Activated T-cell treated with anti-CD3 and anti-CD28 coated beads for 24 hours (primary cell): ENCODE measurements at places on chromosomes 12 and 14.

DNA sequence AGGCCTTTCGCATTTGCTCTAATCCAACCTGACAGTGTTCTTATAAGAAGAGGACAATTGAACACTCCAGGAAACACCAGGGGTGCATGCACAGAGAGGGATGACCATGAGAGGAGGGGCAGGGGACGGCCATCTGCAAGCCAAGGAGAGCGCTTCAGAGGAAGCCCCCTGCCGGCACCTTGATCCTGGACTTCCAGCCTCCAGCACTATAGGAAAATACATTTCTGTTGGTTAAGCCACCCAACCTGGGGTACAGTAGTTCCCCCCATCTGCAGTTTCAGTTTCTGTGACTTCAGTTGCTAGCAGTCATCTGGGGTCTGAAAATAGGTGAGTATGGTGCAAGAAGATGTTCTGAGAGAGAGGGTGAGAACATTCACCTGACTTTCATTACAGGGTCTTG lies 64.7 kb downstream of the CLMN start:
- no peak for DNase-seq

DNA sequence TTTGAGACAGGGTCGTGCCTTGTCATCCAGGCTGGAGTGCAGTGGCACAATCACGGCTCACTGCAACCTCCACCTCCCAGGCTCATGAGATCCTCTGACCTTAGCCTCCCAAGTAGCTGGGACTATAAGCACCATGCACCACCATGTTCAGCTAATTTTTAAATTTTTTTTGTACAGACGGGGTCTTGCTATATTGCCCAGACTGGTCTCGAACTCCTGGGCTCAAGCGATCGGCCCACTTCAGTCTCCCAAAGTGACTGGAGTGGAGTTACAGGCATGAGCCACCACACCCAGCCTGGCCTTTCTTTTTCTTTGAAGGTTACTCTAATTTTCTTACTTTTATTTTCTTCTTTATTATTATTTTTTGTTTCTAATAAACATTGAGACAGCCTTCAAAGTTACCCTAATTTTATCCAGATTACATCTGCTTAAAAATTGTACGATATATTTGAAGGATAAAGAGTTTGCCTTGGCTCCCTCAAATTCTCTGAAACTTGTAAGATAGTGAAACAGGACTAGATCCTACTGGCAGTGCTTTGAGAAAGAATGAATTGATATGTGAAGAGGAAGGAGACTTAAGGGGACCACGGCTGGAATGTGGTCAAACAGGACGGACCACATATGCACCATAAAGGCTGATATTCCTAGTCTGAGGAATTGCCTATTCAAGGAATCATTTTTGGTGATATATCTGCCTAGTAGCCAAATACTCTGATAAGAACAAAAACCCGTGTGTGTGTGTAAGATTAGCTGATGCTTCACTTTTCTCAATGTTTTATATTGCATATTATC lies 14.1 kb upstream of the SINHCAF start:
- no peak for DNase-seq

GRCh38 chr12:117970334-117970733 lies 1.5 kb upstream of the KSR2 start:
- DNase-seq = no peak

DNA sequence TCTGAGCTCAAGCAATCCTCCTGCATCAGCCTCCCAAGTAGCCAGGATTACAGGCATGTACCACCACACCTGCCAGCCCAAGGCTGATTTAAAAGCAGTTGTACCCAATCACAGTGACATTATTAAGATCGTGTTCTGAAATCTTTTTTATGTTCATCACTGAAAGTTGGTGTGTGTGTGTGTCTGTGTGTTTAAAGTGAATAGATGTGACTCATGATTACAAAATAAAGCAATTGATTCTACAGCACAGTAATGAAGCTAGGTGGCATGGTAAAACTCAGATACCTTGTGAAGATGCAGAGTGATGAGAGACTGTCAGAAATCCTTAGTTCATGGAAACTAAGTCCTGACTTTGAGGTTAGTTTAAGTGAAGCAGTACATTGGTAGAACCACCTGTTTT lies 74.2 kb upstream of the ATP2B1 start:
- no peak for DNase-seq

- DNase-seq = no peak
Observed at GRCh38 chr12:62530596-62530995, 64.0 kb downstream of the MON2 start.

DNA sequence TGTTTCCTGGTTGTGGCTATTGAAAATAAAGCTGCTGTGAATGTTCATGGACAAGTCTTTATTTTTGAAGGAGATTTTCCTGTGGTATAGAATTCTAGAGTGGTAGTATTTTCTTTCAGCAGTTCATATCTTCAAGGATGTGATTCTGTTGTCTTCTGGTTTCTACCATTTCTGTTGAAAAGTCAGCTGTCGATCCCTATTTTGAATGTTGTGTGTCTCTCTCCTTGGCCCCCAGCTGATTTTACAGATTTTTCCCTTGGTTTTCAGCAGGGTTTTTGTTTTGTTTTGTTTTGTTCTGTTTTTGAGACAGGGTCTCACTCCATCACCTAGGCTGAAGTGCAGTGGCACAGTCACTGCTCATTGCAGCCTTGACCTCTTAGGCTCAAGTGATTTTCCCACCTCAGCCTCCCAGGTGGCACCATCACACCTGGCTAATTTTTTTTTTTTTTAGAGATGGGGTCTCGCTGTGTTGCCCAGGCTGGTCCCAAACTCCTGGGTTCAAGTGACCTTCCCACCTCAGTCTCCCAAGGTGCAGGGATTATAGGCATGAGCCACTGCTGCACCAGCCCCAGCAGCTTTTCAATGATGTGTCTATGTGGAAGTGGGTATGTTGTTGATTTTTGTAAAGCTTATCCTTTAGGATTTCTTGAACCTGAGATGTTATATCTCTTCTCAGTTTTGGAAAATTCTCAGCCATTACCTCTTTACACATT lies 28.1 kb downstream of the CFAP251 start:
- DNase-seq = no peak

GRCh38 chr12:77725611-77726010 lies 105.1 kb upstream of the NAV3 start:
- no peak for DNase-seq

DNA sequence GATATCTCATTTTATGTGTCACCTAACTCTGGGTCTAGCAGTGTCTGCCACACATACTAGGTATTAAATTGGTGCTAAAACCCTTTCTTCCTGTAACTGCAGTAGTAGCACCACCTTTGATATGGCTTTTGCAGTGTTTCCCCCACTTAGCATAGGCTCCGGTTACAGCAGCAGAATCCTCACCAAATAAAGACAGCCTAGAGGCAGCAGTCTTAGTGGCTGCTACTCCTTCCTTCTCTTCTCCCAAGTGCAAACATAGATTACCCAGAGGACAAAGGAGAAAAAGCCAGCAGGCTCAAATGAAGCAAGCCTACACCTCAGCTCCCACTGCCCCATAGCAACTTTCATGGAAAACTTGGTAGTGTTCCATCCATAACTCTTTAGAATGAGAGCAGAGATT lies 30.1 kb upstream of the ABCC9 start:
- no peak for DNase-seq

DNA sequence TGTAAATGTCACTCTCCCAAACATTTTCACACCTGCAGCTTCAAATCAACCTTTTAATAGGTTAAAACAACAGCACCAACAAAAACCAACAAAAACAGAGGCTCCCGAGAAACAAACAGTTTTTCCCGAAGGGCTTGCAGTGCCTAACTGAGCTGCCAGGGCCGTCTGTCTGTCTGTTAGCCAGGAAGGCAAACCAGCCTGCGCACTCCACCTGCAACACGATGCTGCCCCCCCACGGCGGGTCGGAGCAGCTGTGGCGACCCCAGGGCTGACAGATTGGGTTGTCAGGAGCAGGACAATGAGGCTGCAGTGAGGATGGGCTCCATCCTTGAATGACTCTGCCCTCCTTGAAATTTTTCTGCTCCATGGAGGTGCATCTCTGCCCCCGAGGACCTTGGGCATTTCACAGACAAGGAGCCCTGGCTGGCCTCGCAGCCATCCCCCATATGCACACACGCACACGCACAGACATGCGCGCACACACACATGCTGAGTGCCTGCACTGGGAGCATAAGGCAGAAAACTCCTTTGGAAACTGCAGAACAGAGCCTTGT lies 2.6 kb downstream of the RTL1 start:
- DNase-seq = no peak
